Immature natural killer cell (primary cell): ENCODE measurements at places on chromosomes 3 and 15. TPM values are rescaled to one million over a fixed set of nuclear protein-coding genes. Genes with fewer than 3 reads are reported as not detected.
A peak's percentile ranks its signal among the peaks of the same experiment; 100 is the strongest.

DNA sequence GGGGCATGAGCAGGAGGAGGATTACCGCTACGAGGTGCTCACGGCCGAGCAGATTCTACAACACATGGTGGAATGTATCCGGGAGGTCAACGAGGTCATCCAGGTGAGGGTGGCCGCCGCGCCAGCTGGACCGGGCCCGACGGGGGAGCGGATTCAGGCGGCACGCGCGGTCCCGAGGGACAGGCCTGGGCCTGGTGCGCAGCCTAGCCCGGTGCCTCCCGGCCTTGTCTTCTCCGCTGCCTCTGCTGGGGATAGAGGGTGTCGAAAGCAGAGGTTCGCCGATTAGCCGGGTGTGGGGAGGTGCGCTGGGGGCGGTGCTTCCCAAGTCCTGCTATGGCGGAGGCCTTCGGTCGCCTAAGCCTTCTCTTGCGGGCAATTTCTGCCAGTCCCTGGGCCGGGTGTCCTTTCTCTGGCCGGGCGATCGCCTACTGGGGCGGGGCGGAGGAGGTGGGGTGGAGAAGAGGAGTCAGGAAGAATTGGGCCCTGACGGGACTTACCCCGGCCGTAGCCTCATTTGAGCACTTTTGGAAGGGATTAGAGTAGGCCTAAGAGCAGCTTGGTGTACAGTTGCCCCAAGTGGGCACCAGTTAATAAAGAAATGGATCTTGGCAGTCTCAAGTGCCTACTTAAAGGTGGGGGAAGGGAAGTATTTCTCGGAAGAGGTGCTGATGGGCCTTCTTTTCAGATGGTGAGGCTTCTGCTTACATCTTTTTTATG is 940 bp downstream of the ARIH1 start:
- DNase-seq, result peak; percentile 75

DNA sequence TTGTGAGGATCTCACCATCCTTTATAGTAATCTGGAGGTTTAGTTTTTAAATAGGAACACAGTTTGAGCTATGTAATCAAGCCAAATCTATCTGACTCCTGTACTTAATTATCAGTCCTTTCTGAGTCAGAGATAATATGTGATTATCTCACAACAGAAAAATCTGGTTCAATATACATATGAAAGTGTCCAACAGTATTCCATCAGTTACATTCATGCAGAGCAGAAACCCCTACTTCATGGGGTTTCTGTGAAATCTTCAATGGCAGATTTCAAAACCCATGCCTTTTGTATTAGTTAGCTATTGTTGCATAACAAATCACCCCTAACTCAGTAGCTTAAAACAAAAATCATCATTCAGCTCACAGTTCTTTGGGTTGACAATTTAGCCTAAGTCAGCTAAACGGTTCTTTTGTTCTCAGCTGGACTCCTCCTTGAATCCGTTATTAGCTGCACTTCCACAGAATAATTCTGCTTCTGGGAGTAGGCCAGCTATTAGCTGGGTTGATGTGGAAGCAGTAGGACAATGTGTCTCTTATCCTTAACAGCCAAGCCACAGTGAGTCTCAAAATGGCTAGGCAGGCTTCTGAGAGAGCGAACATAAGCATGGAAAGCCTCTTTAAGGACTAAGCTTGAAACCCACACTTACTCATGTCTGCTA is 42.9 kb upstream of the ARPP21 start:
- DNase-seq, result no peak

DNA sequence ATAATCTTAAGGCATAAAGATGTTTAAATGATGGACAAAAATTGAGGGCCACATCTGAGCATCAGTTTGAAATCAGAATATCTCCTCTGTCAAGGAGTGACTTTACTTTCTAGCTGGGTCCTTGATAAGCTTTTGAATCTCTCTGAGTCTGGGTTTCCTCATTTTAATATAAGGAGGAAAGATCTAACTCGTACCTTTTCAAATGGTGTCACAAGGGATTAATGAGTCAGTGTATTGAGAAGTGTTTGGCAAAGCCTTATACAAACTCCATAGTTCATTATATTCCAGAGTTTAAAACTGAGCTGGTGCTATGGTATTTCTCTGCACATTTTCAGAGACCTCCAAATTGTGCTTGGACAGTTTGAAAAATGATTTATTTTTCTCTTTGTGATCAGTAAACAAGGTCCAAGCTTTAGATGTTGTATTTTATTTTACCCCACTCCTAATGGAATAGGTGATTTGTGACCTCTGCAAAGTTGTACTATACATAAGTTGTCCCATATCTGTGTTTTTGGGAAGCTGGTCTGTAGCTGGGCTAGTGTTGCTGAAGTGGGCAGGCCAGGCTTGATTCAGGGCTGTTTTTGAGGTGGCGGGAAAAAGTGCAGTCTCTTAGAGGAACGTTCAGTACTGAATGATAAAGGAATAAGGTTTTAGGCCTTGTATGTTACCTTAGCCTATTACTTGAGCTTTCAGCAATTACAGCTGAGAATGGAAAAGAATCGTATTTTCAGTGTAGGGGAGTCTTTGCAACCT is 5.6 kb downstream of the FNDC3B start:
- DNase-seq, result no peak

DNA sequence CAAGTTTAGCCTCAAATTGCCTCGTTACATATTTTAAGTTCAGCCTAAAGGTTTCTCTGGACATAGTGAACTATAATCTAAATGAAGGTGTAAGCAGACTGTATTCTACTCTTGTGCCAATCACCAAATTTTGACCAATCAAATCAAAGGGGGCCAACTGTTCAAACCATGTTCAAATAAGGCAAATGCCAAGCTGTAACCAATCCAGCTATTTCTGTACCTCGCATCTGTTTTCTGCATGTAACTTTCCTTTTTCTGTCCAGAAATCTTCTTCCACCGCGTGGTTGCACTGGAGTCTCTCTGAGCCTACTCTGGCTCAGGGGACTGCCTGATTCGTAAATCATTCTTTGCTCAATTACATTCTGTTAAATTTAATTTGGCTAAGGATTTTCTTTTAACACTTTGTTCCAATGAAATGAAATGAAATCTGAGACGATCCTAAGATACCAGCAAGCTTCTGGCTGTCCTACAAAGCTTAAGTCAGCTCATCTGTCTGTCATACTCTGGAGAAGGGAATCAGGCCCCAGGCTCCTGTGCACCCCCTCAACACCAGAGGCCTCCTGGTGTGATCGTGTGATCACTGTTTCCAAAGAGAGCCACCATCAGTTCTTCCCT is 53.2 kb upstream of the ZNF148 start:
- no peak for DNase-seq

- DNase-seq, result peak; percentile 50
Measured at GRCh38 chr15:65778269-65778668, 13.8 kb downstream of the DENND4A start.

DNA sequence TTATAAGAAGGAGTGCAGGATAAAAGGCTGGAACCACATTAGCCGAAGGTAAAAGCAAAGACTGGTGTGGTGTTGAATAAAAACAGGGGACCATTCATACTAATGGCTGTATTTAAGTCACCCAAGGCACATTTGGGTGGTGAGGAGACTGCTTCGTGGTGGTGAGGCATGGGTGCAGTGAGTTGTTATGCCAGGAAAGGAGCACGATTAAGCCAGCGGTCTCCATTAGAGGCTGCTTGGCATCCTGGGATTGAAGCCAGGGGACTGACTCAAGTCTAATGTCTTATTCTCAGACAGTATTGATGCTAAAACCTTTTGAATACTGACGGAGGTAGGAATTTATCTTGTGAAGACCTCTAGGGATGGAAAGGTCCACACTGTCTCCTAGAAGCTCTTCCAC is 21.9 kb downstream of the FEM1B start:
- no peak for DNase-seq

DNA sequence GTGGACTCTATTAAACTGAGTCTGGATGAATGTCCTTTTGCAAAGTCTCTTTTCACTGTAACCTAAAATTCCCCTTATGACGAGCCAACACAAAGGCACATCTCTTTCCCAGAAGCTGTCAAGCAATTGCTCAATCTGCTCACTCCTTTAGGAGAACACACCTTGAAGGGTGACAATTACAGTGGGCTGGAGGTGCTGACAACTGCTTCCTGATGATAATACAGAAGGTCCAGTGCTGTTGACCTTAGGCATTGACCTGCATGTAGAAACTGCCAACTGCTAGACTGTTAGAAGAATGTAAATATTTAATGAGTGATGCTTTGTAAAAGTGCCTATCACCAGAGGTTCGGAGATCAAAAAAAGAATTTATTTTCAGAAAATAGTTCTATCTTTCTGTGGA is 757.7 kb downstream of the GRM7 start:
- no peak for DNase-seq

GRCh38 chr3:140910860-140911259 is 30.8 kb upstream of the SLC25A36 start:
- DNase-seq, result no peak

- DNase-seq, result peak; percentile 39
Measured at GRCh38 chr3:152100491-152101132, 168.1 kb upstream of the MBNL1 start.

DNA sequence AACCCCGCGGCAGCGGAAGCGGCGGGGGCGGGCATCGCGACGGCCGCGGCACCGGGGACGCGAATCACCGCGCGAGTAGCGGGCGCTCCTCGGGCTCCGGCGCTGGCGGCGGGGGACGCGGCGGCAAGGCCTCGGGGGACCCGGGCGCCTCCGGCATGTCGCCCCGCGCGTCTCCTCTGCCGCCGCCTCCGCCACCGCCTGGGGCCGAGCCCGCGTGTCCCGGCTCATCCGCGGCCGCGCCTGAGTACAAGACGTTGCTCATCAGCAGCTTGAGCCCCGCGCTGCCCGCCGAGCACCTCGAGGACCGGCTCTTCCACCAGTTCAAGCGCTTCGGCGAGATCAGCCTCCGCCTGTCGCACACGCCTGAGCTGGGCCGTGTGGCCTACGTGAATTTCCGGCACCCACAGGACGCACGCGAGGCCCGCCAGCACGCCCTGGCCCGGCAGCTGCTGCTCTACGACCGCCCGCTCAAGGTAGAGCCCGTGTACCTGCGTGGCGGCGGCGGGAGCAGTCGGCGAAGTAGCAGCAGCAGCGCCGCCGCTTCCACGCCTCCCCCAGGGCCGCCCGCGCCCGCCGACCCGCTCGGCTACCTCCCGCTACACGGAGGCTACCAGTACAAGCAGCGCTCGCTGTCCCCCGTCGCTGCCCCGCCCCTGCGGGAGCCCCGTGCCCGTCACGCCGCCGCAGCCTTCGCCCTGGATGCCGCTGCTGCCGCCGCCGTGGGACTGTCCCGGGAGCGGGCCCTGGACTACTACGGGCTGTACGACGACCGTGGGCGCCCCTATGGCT is 675 bp downstream of the RBM15B start:
- DNase-seq, result no peak

DNA sequence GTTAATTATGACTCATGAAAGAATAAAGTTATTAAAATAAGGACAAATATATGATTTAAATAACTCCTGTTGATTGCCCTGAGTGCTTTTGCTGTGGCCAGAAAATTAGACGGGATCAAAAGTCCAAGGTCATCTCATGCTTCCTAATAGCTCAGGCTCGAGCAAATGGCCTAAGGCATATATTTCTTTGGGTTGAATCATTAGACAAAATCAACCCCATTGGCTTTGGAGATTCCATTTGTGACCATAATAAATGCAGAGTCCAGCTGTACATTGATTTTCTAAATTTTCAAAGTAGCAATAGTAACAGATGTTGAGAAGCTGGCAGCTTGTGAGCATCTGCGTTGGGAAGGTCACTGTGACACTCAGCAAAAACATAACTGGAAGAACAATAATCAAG is 464.5 kb upstream of the TGFBR2 start:
- DNase-seq, result no peak

DNA sequence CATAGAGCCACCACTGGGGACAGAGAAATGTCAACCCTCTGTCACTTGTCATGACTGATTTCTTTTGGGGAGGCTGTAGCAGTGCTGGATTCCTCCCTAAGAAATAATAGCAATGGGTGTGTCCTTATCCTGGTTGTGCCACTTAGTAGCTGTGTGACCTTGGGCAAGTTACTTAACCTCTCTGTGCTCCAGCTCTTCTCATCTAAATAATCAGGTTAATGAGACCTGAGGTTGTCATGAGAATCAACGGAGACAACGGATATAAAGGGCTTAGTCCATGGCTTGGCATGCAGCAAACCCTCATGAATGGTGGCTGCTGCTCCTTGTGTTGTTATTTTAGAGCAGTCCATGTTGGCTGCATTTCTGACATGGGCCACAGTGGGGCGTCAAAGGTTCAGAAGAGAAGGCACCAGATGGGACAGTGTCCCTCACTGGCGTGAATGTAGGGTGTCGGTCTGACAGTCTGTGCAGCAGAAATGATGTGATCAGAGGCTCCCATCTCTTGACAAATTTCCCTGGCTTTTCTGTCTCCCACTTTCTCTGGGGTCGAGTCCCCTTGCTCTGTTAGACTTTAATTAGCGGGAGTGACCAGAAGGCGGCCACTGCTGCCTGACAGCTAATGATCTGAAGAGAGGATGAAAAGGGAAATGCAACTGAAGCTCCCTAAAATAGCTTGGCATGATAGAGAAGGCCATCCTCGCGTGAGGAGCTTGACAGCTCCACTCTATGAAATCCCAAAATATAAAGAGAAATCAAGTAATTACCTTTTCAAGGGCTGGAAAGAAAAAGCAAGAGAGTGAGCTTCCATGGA is 209.4 kb downstream of the CADPS start:
- no peak for DNase-seq

DNA sequence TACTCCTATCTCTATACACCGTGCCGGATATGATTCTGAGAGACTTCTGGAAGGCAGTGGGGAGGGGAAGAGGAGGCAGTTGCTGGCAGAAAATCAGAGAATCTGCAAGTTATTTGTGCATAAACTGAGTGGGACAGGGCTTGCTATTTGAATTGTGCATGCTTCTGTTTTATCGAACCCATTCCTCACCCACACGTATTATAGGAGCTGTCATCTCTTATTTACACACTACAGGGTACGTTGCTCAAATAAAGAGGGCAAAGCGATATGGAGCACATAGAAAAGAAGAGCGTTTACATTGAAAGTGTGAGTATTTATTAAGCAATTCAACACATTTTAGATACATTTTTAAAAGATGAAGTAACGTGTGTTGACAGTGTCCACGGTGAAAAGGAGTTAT is 191.6 kb downstream of the CPNE4 start:
- DNase-seq, result no peak

The LSG1 gene
- polyA plus RNA-seq, result 11.1 TPM

The TMPRSS7 gene
- polyA plus RNA-seq, result not detected

The IMPG2 gene
- polyA plus RNA-seq, result 0.04 TPM

The MAP2K1 gene
- polyA plus RNA-seq, result 58.3 TPM

The TTC23 gene
- 0.25 TPM for polyA plus RNA-seq
